ENCODE measurements at places on chromosomes 13 and 19. TPM values are rescaled to one million over a fixed set of nuclear protein-coding genes. Genes with fewer than 3 reads are reported as not detected.

Gene LILRB5
- total RNA-seq, result 0.47 TPM

Gene LINGO3
- not detected for total RNA-seq

Gene PNMA8A
- total RNA-seq, result 6.5 TPM

Gene ATP8A2
- 0.28 TPM for total RNA-seq

Gene KCNC3
- total RNA-seq, result 2.4 TPM

Gene XPO4
- 9.0 TPM for total RNA-seq

Gene RBM42
- total RNA-seq, result 30.6 TPM
